Tibial nerve (tissue), 4 donors: ENCODE measurements at places on chromosomes 13 and 19. TPM values are rescaled to one million over a fixed set of nuclear protein-coding genes. Genes with fewer than 3 reads are reported as not detected.
A peak's percentile ranks its signal among the peaks of the same experiment; 100 is the strongest.

The ZNF616 gene
- 11.7 TPM for total RNA-seq

The APOE gene
- 184 TPM for total RNA-seq

DNA sequence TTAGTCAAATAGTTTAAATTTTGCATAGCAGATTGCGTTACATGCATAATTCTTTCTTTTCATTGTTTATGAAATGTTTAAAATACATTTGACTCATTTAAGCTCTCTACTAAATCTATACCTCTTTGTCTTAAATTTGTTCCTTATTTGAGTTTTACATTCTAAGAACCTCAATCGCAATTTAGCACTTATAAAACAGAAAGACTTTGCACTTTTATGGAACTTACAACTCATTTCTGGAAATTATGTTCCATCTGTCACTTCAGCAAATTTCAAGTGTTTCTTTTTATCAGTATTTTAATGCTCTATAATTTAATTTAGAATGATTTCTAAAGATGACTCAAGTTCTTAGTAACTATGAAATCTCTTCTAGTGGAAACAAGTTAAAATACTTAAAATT is 1505.8 kb upstream of the SPRY2 start:
- DNase-seq: no peak

GRCh38 chr19:8877854-8878705 is 45.9 kb downstream of the MBD3L1 start:
- no peak for DNase-seq

The AMH gene
- total RNA-seq: 0.59 TPM

The PLPPR3 gene
- not detected for total RNA-seq

The SPTBN4 gene
- 20.3 TPM for total RNA-seq

GRCh38 chr13:85725433-85725832 is 73.8 kb downstream of the SLITRK6 start:
- DNase-seq: no peak

The SHISA7 gene
- 4.1 TPM for total RNA-seq

DNA sequence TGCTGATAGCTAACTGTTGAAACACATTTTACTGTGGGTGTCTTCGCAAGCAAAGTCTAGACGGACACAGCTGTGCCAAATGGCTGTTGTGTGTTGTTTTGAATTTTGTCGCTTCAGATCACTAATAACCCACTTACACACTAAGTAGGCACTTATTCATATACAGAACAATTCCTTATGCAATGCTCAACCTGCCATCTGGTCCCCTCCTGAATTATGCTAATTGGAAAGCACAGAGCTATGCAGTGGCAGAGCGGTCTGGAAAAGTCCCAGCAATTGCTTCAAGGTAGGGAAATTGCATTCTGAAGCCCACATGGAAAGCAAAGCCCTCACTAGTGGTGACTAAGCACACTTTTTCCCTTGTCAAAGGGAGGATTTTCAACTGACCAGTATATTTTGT is 69.9 kb downstream of the C13orf42 start:
- no peak for DNase-seq

- DNase-seq: no peak
These were observed 91.0 kb downstream of the COL4A1 start for GRCh38 chr13:110216006-110216397.

The SMIM24 gene
- not detected for total RNA-seq

- no peak for DNase-seq
These were observed 8.1 kb downstream of the BLOC1S3 start for GRCh38 chr19:45186509-45187334.

DNA sequence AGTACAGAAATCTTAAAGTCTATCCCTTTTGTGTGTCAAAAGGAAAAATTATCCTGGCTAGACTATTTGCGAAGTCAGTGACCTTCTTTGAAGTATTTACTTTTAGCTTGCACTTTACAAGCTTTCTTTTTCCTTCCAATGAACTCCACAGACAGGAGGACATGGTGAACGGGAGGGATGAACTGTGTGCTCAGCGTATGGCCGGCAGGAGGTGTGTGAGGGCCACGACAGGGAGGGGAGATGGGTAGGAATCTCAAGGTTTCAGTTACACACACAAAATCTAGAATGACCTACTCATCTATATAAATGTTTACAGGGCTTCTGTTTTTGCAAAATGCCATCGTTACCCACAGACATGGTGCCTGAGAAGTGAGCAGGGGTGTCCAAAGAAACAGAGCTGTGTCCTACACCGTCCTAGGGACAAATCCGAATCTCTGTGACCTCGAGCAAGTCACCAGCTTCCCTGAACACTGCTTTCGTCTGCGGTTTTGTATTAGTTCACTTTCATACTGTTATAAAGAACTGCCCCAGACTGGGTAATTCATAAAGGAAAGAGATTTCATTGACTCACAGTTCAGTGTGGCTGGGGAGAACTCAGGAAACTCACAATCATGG is 537.2 kb downstream of the LIG4 start:
- DNase-seq: no peak

GRCh38 chr19:29876414-29876813 is 64.6 kb downstream of the CCNE1 start:
- DNase-seq: no peak

- DNase-seq: peak; percentile 42
These were observed 607 bp upstream of the SYNE4 start for GRCh38 chr19:36009220-36009619.

The ZNF234 gene
- 7.3 TPM for total RNA-seq

DNA sequence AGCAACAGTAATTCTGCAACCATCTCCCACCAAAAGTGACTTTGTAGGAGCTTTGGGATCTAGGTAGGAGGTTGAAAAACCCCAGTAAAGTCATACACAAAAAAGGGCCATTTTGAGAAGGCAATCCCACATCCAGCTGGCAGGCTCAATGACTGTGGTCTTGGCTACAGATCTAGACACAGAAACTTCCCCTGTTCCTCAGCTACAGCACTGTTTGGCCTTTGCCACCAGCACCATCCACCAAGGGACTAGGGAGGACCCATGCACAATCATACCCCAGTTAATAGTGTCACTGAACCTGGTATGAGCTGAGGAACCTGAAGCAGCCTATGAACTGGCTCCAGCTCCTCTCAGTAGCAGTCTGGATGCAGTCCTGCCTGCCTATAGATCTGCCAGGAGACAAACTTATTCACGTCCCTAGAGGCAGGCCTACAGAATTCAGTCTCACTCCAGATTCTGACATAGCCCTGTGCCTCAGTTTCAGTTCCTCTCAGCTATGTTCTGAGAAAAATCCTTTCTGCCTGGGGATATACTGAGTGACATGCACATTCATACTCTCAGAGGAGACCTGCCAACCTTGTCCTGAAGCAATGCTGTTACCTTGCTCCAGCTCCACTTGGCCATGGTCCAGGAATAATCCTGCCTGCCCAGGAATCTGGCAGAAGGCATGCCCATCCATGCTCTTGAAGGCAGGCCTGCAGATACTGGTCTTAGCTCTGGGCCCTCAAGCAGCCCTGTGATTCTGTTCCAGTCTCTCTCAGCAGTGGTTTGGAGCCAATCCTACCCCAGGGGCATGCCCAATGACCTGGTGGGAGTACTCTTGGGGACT is 2048.3 kb upstream of the PCDH20 start:
- no peak for DNase-seq

The TTC9B gene
- 0.84 TPM for total RNA-seq

The PSG7 gene
- total RNA-seq: not detected

- DNase-seq: no peak
These were observed 9.1 kb downstream of the NOP53 start for GRCh38 chr19:47754206-47755064.

The SH2D3A gene
- total RNA-seq: 0.39 TPM

The ZNF723 gene
- total RNA-seq: not detected

DNA sequence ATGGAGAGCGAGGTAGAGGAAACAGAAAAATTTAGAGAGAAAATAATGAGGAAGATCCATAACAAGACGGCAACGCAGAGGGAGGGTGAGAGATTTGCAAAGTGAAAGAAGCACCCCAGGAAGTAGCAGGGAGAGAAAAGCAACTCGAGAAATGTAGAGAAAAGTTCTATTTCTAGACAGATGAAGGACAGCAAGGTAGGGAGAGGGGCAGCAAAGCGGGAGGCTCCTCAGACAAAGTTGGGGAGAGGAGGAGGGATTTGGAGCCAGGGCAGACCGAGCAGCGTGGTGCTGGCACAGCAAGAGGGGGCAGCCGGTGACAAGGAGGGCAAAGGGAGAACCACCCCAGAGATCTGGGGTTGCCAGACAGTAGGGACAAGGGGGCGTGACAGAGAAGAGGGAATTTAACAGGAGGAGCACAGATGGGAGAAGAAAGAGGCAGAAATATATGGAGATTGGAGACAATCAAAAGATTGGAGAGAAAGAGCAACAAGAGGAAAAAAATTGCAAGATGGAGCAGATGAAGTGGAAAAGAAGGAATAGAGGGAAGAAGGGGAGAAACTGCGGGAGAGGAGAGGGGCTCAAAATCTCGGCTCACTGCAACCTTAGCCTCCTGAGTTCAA is 989 bp downstream of the ZNF766 start:
- DNase-seq: no peak

The CEACAM7 gene
- total RNA-seq: not detected

The TPTE2 gene
- total RNA-seq: not detected

The ATP1A3 gene
- total RNA-seq: not detected
